ENCODE measurements at places on chromosomes 2 and 18. TPM values are rescaled to one million over a fixed set of nuclear protein-coding genes. Genes with fewer than 3 reads are reported as not detected.

Gene DLX1
- total RNA-seq: not detected

Gene UGT1A10
- total RNA-seq: not detected

DNA sequence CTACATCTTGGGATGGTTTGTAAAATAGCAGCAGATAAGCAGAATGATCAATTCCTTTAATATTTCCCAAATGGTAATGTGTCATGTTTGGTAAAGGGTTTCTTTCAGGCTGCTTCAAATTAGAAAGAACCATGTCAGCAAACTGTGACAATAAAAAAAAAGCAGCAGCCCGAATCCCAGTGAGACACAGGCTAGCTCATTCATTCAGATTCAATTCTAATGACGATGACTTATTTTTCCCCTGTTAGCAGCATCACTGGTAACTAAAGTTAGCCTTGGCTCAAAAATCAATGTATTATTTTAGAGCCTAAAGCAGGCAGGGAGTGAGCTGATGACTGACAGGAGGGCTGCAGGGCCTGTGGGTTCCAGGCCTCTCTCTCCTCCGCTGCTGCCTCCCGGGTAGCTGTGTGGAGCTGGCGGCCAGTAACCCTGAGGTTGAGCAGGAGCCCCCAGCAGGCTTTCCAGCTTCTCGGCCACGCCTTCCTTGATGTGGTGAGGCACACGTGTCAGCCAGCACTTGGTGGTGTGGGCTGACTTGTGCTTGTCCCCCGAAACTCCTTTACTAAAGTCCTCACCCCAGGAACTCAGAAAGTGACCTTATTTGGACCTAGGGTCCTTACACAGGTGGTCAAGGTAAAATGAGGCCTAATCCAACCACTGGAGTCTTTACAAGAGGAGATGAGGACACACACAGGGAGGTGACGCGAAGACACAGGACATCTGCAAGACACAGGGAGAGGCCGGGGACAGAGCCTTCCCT, 120.5 kb upstream of the HS6ST1 start:
- no peak overlapping the region for H3K27ac ChIP-seq
- no peaks in the 10 kb centered on the region for H3K27me3 ChIP-seq
- no peaks in the 10 kb centered on the region for H3K36me3 ChIP-seq
- DNase-seq: no peak
- no peak overlapping the region for H3K4me3 ChIP-seq

- no peak overlapping the region for H3K4me3 ChIP-seq
- no peak for DNase-seq
- H3K27ac ChIP-seq: no peak overlapping the region
- no peaks in the 10 kb centered on the region for H3K36me3 ChIP-seq
- H3K27me3 ChIP-seq: no peaks in the 10 kb centered on the region
- H3K4me1 ChIP-seq: no peaks in the 10 kb centered on the region
These were observed 538.0 kb downstream of the SLC4A3 start for GRCh38 chr2:220165401-220165800.

DNA sequence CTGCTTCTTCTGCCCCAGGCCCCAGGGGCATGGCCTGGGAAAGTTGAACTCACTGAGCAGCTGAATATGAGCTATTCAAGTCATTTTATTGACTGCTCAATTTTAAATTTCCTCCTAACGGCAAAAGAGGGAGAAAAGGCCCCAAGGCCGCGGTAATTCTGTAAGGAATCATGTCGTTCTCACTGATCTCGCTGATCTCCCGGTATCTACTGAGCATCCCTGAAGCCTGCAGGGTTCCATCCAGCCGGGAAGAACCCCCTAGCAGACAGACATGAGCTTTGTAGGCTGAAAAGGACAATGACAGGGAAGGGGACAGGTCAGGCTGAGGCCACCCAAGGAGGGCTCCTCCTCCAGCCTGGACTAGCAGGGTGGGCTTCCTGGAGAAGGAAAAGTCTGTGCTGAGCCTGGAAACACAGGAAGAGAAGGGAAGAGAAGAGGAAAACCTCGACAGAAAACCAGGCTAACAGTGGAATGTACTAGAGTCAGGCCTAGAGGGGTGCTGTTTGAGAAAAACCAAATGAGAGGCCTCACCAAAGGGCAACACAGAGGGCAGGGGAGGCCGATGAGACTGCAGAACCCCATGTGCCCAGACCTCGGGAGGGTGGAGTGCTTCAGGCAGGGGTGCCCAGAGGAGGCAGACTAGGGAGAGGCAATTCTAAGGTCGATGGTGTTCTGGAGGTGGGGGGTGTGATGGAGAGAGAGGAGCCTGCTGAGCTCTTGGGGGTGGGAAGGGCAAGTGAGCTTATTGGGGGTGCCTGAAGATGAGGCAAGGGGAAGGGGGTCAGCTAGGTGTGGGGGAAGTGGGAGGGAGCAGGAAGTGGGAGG, 2.9 kb upstream of the NPPC start:
- no peak overlapping the region for H3K4me3 ChIP-seq
- no peak for DNase-seq
- H3K36me3 ChIP-seq: no peaks in the 10 kb centered on the region
- peaks cover 36% of the 10 kb centered on the region for H3K4me1 ChIP-seq
- no peak overlapping the region for H3K27ac ChIP-seq
- peaks cover 29% of the 10 kb centered on the region for H3K27me3 ChIP-seq

Gene MSTN
- total RNA-seq: not detected

Gene SCYGR4
- not detected for total RNA-seq

DNA sequence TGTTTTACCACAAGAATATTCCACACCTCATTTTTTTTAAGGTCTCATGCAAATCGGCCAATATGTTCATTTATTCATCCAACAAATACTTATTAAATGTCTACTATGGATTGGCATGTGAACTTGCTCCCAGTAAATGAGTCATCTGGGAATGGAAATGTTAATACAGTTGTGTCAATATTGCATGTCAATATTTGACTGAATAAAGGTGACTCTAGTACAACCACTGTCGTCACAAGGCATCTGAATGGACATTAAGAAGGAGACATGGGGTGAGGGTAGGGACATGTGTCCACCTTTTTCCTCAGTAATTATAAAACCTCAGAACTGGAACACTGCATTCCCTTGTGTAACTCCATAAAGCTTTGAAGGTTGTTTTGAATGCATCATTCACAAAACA, 365.4 kb downstream of the ADCYAP1 start:
- H3K4me1 ChIP-seq: no peaks in the 10 kb centered on the region
- H3K36me3 ChIP-seq: no peaks in the 10 kb centered on the region
- H3K27ac ChIP-seq: no peak overlapping the region
- no peaks in the 10 kb centered on the region for H3K27me3 ChIP-seq
- no peak for DNase-seq

GRCh38 chr2:16257322-16258028, 317.1 kb downstream of the MYCN start:
- DNase-seq: no peak
- H3K36me3 ChIP-seq: no peaks in the 10 kb centered on the region
- no peak overlapping the region for H3K27ac ChIP-seq
- H3K27me3 ChIP-seq: peaks cover 5% of the 10 kb centered on the region

DNA sequence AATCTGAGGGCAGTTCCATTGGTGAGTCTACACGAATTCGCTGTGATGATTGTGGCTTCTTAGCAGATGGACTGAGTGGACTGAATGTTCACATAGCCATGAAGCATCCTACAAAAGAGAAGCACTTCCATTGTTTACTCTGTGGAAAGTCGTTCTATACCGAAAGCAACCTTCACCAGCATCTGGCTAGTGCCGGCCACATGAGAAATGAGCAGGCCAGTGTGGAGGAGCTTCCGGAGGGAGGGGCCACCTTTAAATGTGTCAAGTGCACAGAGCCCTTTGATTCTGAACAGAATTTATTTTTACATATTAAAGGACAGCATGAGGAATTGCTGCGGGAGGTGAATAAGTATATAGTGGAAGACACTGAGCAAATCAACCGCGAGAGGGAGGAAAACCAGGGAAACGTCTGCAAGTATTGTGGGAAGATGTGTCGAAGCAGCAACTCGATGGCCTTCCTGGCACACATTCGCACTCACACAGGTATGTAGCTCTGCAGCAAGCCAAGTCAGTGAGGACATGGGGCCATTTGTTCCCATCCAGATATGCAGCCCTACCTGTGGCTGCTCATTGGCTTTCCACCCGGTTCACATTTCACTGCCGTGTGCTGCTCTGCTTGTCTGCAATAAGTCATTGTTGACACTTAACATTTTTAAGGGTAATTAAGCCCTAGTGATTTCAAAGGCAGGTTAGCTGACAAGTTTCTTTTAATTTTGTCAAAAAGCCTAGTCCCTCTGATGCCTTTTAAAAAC, 37.7 kb downstream of the ZNF407 start:
- no peak overlapping the region for H3K4me3 ChIP-seq
- H3K27ac ChIP-seq: no peak overlapping the region
- H3K27me3 ChIP-seq: no peaks in the 10 kb centered on the region
- no peak for DNase-seq
- H3K36me3 ChIP-seq: peaks cover 3% of the 10 kb centered on the region

GRCh38 chr2:219186754-219187456, 8.8 kb downstream of the RETREG2 start:
- peaks cover 7% of the 10 kb centered on the region for H3K4me1 ChIP-seq
- no peak overlapping the region for H3K27ac ChIP-seq
- DNase-seq: peak; percentile 33
- peaks cover 27% of the 10 kb centered on the region for H3K36me3 ChIP-seq
- no peak overlapping the region for H3K4me3 ChIP-seq

GRCh38 chr18:27860701-27861107, 316.2 kb downstream of the CDH2 start:
- H3K27me3 ChIP-seq: no peaks in the 10 kb centered on the region
- H3K36me3 ChIP-seq: no peaks in the 10 kb centered on the region
- H3K4me1 ChIP-seq: no peaks in the 10 kb centered on the region
- H3K4me3 ChIP-seq: no peak overlapping the region
- DNase-seq: no peak
- H3K27ac ChIP-seq: no peak overlapping the region

Gene CPO
- total RNA-seq: not detected

GRCh38 chr18:68417166-68417799, 297.6 kb downstream of the TMX3 start:
- no peak overlapping the region for H3K4me3 ChIP-seq
- no peaks in the 10 kb centered on the region for H3K36me3 ChIP-seq
- no peaks in the 10 kb centered on the region for H3K27me3 ChIP-seq
- H3K4me1 ChIP-seq: no peaks in the 10 kb centered on the region
- no peak overlapping the region for H3K27ac ChIP-seq
- DNase-seq: no peak

DNA sequence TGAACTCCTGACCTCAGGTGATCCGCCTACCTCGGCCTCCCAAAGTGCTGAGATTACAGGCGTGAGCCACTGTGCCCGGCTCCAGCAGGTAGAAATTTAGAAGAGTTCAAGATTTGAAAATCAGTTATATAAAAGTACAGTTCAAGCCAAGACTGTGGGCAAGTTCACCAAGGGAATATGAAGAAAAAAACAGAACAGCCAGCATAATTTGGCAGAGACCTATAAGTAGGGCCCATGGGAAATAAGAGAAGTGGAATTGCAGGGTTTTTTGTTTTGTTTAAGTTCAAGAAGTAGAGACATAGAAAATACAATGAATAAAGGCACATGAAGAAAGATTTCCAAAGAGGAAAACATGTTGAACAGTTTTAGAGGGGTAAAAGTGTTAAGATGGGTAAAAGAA, 57.9 kb downstream of the BAZ2B start:
- no peak overlapping the region for H3K4me3 ChIP-seq
- DNase-seq: no peak
- no peaks in the 10 kb centered on the region for H3K4me1 ChIP-seq
- H3K27ac ChIP-seq: no peak overlapping the region

DNA sequence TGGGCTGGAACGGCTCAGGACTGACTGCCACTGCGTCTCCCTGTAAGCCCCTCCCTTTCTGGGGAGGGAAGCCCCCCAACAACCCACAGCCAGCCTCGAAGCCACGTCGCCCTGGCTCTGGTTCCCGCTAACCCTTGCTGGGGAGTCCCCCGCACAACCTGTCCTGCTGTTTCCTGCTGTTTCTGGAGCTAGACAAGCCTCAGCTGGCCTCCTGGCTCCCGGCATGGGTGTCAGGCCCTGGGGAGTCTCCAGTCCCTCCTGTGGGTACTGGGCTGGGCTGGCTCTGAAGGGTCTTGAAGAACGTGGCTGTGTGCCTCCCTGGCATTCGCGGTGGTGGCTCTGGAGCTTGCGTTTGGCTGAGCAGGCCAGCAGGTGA, 20.9 kb downstream of the NFATC1 start:
- H3K27ac ChIP-seq: no peak overlapping the region
- H3K4me3 ChIP-seq: no peak overlapping the region
- H3K4me1 ChIP-seq: no peaks in the 10 kb centered on the region
- peaks cover 3% of the 10 kb centered on the region for H3K36me3 ChIP-seq
- no peak for DNase-seq

DNA sequence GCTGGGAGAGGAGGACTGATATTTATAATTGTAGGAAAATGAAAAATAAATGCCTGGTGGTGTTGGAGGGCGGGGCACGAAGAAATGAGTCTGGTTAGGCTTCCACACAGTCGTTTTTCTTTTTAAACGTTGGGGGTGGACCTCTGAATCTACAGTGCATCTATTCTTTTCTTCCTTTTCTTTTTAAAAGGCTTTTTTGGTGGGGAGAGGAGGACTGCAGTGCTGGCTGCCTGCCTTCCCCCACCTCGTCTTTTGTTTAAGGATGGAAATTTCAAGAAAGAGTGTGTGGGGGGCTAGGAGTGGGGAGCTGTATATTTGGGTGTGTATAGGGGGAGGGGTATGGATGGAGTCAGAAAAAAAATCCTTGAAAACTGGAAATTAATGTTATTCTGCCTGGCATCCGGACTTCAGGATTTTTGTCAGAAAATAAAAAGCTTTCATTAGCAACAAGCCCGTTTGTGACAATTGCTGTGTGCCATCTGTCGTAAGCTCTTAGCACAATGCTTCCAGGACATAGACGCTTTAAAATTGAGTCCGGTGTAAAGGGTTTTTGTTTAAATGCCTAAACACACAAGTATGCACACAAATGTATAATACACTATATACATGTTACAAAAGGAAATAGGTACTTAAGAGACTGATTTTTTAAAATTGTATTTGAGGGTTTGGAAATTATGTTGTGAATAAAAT, 1.1 kb downstream of the MAP2 start:
- H3K27ac ChIP-seq: no peak overlapping the region
- no peaks in the 10 kb centered on the region for H3K27me3 ChIP-seq
- no peaks in the 10 kb centered on the region for H3K36me3 ChIP-seq
- DNase-seq: peak; percentile 9
- peaks cover 18% of the 10 kb centered on the region for H3K4me1 ChIP-seq

DNA sequence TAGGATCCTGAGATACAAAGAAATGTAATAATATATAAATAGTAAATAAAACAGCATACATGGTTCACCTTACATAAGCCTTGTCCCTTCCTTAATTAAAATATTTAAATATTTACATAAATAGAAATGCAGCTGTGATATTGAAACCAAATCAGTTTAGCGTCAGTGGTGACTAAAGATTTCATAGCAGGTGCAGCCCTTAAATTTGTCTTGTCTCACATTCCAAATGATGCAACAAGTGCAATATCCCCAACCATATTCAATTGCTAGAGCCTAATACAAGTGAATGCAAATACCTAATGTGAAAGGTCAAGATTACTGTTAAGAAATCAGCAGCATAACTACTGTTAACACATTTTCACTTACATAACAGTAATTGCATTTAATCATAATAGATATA, 539.5 kb downstream of the NYAP2 start:
- H3K36me3 ChIP-seq: no peaks in the 10 kb centered on the region
- no peaks in the 10 kb centered on the region for H3K4me1 ChIP-seq
- no peaks in the 10 kb centered on the region for H3K27me3 ChIP-seq
- no peak overlapping the region for H3K4me3 ChIP-seq

Gene CHRNG
- total RNA-seq: not detected

Gene ALK
- not detected for total RNA-seq

- no peak overlapping the region for H3K4me3 ChIP-seq
- no peaks in the 10 kb centered on the region for H3K27me3 ChIP-seq
- H3K4me1 ChIP-seq: no peaks in the 10 kb centered on the region
- no peaks in the 10 kb centered on the region for H3K36me3 ChIP-seq
These were observed 114.3 kb downstream of the DYM start for GRCh38 chr18:49345931-49346696.

GRCh38 chr2:55862246-55862645, 61.3 kb downstream of the EFEMP1 start:
- H3K4me1 ChIP-seq: no peaks in the 10 kb centered on the region
- no peaks in the 10 kb centered on the region for H3K36me3 ChIP-seq
- DNase-seq: no peak

All from B cell (primary cell).